ENCODE measurements at places on chromosomes 4 and X.

GRCh38 chr4:21248331-21248730 is 548.1 kb downstream of the PACRGL start:
- no peak for ATAC-seq

- no peak for ATAC-seq
Observed at GRCh38 chr4:120750152-120750525, 172.4 kb downstream of the PRDM5 start.

- no peak for ATAC-seq
Observed at GRCh38 chrX:66872771-66873170, 233.9 kb upstream of the EDA2R start.

GRCh38 chrX:153933748-153934147 is 1.1 kb downstream of the NAA10 start:
- ATAC-seq: no peak

GRCh38 chrX:70087857-70088630 is 25.8 kb downstream of the OTUD6A start:
- no peak for ATAC-seq

GRCh38 chrX:148856505-148856904 is 356.1 kb downstream of the AFF2 start:
- ATAC-seq: no peak

- ATAC-seq: no peak
Observed at GRCh38 chrX:11254417-11255109, 38.6 kb upstream of the AMELX start.

DNA sequence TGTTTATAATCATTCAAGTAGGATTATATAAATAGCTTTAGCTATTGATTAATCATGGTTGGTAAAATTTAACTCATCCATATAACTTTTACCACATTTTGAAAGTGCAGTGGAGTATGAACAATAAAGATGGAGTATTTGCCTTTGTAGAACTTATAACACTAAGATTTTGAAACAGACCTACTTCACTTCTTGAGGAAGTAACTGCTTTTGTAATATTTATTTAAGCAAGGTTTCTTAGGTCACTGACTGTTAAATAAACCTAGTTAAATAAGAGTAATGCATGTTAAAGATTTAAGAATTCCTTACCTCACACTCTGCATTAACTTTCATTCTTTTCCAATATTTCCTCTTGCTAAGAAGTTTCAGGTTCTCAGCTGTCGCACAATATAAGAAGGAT is 242.5 kb downstream of the CFAP299 start:
- no peak for ATAC-seq

Data from esophagus mucosa (tissue), 1 donor.